ENCODE measurements at places on chromosomes 1 and 21.

DNA sequence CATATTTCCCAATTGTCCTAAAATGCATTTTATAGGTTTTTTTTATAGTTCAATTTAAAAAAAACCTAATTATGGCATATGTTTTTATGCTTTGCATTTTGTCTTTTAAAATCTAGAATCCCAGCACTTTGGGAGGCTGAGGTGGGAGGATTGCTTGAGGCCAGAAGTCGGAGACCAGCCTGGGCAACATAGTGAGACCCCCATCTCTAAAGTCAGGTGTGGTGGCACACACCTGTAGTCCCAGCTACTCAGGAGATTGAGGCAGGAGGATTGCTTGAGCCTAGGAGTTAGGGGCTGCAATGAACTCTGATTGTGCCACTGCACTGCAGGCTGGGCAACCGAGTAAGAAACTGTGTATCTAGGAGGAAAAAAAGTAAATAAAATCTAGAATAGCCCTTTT, 137.2 kb upstream of the POU3F1 start:
- DNase-seq, result no peak

- DNase-seq, result no peak
Measured at GRCh38 chr1:54310439-54311328, 95.5 kb downstream of the SSBP3 start.

GRCh38 chr1:155918660-155919059, 7.5 kb upstream of the RIT1 start:
- DNase-seq, result no peak

DNA sequence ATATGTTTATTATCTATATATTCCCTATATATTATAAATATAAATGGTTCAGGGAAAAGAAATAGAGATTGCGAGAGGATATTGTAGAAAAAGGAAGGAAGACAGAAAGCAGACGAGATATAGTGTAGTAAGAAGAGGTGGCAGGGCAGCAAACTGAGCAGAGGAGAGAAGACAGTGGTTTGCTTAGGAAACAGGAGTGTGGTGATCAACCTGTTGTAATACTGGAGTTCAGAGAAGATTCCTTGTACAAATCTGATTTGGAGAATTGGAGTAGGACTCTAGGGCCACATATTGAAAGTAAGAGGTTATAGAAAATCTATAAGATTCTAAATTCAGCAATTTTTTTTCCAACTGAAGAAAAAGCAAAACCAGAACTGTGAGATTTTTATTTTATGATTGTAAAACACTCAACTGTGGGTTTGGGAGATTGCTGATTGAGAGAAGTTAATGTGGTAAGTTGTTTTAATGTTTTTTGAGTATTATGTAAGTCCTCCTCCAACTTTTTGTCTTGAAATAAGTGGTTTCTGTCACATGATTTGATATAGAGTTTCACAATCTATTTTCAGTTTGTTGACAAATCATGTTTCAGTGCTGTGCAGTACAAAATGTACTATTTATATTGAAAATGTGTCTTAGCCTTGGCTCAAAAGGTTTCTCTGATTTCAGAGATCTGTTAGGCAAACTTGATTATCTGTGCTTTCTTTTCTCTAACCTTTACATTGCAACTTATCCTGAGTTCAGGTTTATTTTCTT, 9.6 kb upstream of the AMY2B start:
- DNase-seq, result no peak

DNA sequence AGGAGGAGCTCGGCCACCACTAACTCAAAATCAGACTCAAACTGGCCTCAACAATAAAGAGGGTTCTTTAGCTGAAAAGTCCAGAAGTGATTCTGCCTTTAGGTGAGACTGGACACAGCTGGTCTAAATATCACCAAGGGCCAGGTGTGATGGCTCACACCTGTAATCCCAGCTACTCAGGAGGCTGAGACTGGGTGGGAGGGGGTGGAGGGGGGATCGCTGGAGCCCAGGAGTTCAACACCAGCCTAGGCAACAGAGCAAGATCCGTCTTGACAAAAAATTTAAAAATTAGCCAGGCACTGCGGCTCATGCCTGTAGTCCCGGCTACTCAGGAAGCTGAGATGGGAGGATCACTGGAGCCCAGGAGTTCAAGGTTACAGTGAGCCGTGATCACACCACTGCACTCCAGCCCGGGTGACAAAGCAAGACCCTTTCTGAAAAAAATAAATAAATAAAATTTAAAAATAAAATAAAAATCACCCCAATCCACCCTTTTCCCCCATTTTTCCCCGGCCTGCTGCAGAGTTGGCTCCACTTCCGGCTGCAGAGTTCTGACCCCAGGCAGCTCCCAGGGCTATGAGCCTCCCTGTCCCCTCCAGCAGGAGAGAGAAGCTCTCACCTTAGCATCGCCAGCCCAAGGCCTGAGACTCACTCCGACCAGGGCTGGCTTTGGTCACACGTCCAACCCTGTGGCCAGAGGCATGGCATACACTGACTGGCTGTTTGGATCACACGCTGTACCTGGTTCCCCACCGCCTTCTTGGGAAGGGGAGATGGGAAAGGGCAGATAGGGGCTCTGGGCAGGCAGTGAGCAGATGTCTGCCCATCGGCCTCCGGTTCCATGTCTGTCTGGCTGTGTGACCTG, 87.3 kb upstream of the IFFO2 start:
- no peak for DNase-seq

- no peak for DNase-seq
Measured at GRCh38 chr1:118563981-118564951, 379.2 kb upstream of the SPAG17 start.

DNA sequence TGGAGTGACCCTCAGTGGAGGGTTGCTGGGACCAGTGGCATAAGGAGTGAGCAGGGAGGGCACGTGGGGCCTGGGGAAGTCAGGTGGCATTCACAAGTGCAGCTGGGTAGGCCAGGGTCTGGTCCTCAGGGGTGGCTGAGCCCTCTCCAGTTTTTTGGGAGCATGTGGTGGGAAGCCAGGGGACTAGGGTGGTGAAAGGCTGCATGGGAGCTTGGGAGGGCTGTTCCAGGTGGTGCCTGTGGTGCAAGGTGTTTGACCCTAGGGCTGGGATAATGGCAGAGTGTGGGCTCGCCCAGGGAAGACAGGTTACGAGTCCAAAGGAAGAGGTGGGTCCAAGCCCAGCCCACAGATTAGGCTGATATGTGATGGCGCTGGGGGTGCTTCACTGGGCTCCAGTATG, 30.5 kb downstream of the MAN1C1 start:
- no peak for DNase-seq

DNA sequence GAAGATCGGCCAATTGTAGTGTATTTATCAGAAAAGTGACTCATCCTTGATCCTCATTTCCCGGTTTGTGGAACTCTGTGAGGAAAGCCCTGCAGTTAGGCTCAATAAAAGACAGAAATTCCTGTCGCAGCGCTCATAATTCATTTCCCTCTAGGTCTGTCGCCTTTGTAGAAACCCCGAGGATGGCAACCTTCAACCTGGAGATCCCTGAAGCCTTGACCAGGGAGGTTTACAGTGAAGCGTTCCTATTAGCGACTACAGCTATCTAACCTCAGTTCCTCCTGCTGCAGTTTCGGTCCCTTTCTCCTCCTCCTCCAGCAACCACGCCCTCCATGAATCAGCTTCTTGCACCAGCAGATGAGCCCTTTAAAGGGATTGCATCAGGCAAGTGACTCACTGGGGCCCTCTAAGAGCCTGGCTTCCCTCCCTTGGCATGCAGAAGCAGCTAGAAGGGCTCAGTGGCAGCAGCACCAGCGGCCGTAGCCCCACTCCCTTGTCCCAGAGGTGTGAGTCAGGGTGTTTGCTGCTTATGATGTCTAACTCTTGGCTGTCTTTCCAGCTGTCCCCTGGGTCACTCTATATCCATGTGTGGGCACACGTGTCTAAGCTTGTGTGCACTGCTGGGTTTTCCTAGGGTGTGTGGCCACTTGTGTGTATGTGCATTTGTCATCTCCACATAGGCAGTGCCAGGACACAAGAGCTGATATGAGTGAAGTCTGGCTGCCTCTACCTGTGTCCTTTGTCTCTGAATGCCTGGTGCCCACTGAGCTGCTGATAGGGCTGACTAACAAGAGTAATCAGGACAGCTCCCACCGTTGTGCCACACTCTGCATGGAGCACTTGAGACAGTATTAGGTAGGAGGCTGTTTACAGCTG, 779 bp upstream of the STK40 start:
- DNase-seq, result peak; percentile 97

- no peak for DNase-seq
Measured at GRCh38 chr1:232587141-232588008, 42.6 kb downstream of the SIPA1L2 start.

- no peak for DNase-seq
Measured at GRCh38 chr1:11982010-11982392, 1.8 kb downstream of the MFN2 start.

- DNase-seq, result no peak
Measured at GRCh38 chr1:14590411-14591180, 7.9 kb upstream of the KAZN start.

DNA sequence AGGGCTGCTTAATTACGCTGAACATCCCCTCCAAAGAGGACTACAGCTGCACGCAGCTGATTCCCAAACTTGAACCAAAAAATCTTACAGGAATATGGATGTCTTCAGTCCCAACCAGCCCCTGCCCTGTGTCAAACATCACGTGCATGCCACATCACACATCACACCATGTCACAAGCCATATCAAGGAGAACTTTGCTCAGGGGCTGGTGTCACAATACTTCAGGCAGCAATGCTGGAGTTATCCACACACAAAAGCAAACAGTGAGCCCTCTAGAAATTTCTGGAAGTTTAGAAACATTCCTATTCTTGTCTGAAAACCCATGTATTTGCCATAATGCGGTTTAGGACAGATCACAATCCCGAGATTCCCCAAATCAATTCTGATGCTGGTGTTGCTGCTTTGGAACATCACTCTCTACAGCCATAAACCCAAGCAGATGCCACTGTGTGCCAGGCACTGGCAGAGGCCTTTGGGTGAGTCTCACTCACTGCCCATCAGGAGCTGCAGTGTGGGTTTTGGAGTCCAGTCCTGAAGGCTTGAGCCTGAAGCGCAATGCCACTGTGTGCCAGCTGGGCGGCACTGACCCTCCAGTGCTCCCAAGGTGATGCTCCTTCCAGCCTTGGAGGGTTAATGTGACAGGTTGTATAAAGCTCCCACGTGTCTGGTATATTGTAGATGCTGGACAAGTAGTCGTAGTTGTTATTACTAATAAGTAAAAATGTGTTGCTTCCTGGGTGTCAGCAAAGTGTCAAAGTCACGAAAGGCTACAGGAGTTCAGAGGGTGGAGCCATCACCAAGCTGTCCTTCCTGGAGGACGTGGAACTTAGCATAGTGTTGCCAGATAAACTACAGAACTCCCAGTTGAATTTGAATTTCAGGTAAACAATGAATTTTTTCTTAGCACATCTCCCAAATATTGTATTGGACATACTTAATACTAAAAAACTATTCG, 20.1 kb upstream of the EFNA1 start:
- DNase-seq, result no peak

DNA sequence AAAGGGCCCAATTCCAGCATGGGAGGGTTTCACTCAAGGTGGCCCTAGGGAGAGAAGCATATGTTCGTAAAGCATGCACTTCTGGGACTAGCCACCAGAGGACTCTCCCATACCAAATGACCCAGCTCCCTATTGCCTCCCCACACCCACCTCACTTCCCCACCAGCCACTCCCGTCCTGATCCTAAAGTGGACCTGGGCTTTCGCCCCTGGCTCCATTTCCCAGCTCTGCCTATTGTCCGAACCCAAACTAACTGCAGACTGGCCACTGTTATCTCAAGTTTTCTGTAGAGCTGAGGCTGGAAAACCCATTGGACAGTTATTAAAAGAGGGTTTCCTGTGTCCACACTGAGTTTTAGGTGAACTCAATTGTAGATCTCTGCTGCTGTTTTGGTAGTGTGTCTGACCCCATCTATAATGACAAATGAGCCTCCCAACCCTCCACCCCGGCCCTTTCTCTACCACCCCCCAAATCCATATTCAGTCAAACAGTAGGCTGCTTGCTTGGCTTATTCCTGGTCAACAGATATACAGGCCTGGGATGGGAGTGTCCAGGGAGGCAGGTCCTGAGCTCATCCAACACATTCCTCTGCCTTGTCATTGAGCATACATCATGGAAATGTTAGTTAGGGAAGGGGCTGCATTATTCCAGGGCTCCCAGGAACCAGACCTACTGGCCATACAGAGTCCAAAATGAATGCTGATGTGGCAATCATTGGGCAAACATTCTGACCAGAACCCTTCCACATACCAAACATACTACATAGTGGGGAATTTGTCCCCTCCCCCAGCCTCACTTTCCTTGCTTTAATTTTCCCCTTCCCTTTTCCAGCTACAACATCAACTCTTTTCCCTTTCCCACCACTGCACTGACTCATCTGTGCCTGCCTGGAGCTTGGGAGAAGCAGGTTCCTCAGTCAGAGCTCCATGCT, 59.2 kb downstream of the ABCA4 start:
- DNase-seq, result peak; percentile 72

- DNase-seq, result no peak
Measured at GRCh38 chr1:117582451-117582850, 23.4 kb upstream of the TENT5C start.

- no peak for DNase-seq
Measured at GRCh38 chr1:97047421-97047793, 325.8 kb downstream of the PTBP2 start.

DNA sequence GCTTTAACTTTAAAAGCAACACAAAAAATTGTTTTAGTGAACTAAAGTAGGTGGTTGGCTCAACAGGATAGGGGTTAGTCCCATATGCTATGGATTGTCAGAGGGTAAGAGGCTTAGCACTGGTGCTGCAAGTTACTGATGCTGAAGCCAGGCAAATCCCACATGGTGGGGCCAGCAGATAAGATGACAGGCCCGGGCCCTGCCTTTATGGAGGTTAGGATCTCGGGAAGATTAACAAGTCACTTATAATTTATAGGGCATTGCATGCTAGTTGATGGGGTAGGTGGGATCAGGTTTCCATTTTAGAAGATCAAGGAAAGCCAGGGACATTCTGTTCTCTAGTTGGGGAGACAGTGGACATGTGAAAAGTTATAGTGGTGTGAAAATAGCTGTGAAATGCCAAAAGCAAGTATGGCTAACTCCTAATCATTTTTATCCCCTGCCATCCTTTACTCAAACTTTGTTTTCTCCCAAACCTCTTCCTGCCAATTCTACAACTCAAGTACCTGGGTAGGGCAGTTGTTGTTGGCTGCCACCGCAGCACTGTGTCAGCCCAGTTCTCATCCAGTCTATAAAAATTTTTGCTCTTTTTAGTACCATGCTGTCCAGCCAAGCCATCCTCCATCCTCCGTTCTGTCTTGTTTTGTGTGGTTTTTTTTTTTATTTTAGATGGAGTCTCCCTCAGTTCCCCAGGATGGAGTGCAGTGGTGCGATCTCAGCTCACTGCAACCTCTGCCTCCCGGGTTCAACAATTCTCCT, 10.3 kb downstream of the CHAF1B start:
- DNase-seq, result no peak

- DNase-seq, result no peak
Measured at GRCh38 chr1:67579623-67580394, 105.2 kb upstream of the GADD45A start.

- no peak for DNase-seq
Measured at GRCh38 chr1:190475421-190476141, 2.1 kb downstream of the BRINP3 start.

GRCh38 chr1:29532751-29533150, 296.4 kb downstream of the PTPRU start:
- DNase-seq, result no peak

- DNase-seq, result no peak
Measured at GRCh38 chr1:226871636-226872327, 1.4 kb downstream of the PSEN2 start.

GRCh38 chr21:28590026-28590425, 402.7 kb downstream of the LTN1 start:
- no peak for DNase-seq

GRCh38 chr1:46725736-46726108, 6.8 kb upstream of the EFCAB14 start:
- no peak for DNase-seq
